Stimulated activated CD4-positive, alpha-beta T cell treated with anti-CD3 and anti-CD28 coated beads, Interleukin-15, amount 100 ng/mL, for 24 hours (primary cell): ENCODE measurements at places on chromosomes 6 and 20.

DNA sequence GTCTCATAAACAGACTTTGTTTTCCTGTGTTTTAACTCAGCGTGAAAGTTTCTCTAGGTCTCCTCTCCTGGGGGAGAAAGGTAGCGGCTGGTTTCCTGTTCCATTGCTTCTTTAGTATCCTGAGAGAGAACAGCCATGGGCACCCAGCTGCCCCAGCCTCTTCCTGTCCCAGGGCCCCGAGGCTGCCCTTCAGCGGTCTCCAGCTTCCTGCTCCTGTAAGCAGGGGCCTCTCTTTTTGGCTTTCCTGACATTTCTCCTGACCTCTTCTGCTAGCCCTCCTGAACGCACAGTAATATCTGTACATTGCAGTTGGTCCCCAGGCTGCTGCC, 2.4 kb upstream of the SSTR4 start:
- no peak for DNase-seq

DNA sequence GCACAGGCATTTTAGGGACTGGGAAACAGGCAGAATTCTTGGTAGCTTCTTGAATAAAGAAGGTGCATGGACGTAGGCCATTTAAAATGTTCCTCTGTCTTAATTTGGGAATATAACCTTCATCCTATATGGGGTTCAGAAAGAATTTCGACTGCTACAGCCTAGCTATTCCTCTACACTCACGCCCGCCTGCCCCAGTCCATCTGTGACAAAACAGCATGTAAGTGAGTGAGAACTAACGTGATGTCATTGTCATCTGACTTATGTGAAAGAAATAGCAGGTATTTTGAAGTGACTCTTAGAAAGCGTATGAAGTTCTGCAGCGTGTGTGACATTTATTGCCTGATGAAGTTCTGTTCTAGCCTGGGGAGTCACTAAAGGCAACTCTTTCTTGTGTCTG, 52.2 kb upstream of the SLC22A1 start:
- no peak for DNase-seq

DNA sequence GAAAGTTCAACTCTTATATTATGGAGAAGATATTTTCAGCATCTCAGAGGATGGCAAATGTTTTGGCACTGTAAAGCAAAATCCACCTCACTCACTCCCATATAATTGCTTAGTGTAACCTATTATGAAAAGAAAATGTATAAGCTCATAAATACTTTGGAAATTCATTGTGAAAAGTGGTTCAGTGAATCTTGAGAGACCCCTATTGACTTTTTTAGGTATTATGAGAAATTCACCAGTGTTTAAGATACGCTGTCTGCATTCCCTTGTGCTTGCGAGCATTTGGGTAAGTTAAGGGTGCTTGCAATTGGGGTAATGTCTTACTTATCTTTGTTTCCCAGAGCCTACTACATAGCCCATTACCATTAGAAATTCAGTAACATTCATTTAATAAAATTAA, 66.3 kb upstream of the BMP5 start:
- DNase-seq: no peak

GRCh38 chr6:95866732-95867131, 149.0 kb upstream of the FUT9 start:
- no peak for DNase-seq

- no peak for DNase-seq
Measured at GRCh38 chr6:131029626-131030297, 33.3 kb downstream of the EPB41L2 start.

DNA sequence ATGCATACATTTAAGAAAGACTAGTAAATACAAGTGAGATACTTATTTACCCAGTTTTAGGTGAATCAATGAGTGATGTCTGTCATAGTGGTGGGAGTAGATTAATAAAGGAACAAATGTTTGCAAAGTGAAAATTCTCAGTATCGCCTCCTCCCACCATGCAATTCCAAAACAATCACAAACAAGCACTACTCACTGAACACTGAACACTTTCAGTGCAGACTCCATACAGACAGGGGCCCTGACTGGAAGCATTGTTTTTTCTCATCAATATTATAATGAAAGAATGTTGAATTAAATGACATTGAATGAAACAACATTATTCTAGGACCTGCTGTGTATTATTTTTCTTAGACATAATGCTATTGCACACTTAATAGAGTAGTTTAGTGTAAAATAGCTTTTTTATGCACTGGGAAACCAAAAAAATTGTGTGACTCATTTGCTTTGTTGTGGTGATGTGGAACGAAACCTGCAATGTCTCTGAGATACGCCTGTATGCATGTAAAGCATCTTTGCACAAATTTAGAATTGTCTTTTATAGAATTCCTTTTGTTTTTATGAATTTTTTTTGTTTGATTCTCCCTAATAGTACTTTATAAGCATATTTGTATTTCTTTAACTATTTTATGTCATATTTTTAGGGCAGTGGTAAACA, 317.5 kb downstream of the UTRN start:
- DNase-seq: no peak

DNA sequence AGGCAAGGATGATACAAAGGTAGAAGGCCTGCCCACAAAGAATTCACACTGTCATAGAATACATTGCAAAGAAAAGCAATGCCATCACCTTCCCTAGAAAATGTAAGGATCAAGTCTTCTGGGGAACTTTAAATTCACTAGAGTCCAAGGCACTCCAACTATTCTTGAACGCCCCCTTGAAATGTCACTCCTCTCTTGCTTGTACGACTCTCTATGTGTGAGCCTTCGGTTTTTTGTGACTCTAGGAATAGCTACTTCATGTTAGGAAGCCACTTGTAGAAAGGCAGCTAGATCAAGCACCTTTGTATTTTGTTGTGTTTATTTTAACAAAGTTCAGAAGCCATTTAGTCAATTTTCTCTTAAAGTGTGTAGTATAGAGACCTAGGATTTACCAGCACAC, 159.2 kb upstream of the ARID1B start:
- DNase-seq: no peak
